ENCODE measurements at places on chromosomes 16 and 17. TPM values are rescaled to one million over a fixed set of nuclear protein-coding genes. Genes with fewer than 3 reads are reported as not detected.

- no peak for DNase-seq
Observed at GRCh38 chr17:66957951-66958579, 6.4 kb upstream of the CACNG4 start.

DNA sequence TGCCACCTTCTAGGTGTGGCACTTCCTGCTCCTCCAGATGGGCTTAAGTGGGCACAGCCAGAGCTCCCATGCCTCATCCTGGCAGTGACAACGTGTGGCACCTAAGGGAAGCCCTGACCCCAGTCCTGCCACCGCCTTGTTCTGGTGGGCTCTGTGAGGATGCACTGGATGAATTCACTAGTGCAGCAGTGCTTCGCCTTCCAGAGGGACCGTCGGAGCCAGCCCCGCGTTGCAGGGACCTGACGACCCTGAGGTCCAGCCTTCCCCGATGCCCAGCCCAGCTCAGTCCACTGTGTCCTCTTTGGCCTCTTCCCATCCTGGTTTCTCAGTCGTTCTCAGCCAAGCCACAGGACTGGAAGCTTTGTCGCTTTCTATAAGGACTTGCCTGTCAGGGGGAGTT lies 399.8 kb downstream of the SEC14L1 start:
- no peak for DNase-seq

DNA sequence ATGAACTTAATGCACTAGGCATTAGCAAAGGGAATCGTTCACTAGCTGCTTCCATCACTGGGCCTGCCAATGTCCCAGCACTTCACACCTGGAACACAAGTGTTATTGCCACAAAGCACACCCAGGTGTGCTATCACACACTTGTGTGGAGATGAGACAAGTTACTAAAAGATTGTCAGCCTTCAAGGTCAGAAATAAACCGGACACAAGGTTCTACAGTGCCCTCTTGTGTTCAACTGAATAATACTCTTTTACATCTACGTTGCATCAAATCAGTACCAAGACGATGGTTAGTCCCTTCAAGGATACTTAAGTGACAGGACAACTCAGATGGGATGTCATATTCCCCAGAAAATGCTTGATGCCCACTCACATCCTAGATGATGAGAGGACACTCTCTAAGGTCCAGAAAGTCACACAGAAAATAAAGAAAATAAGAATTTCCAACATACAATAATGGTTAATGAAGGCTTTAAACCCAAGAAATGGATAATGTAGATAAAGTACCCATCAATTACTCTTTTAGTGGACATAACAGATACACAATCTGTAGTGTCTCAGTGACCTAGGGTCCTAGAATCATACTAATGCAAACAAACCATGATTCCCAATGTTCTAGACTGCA lies 16.4 kb upstream of the GLG1 start:
- DNase-seq = no peak

GRCh38 chr17:48483471-48484131 lies 47.2 kb downstream of the HOXB1 start:
- no peak for DNase-seq

DNA sequence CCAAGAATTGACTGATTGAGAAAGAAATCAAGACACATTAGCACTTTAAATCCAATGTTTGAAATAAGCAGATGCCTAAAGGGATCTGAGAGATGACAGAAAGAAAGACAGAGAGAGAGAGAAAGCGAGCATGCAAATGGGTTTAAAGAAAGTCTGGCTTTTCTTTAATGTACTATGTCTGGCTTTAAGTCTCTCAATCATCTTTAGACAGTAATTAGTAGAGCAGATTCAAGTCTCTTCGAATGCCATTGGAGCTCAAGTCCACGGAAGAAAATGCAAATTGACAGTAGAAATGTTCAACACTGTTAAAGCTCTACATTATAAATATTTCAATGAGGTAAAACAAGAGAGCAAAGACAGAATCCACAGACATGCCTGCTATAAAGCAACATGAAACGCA lies 1480.2 kb upstream of the CDH8 start:
- no peak for DNase-seq

- no peak for DNase-seq
Observed at GRCh38 chr16:80894091-80894490, 89.7 kb upstream of the CDYL2 start.

- no peak for DNase-seq
Observed at GRCh38 chr16:89737341-89738071, 16.2 kb downstream of the ZNF276 start.

GRCh38 chr17:20072692-20072992 lies 63.5 kb downstream of the SPECC1 start:
- DNase-seq = no peak

GRCh38 chr16:29968205-29968604 lies 5.5 kb upstream of the TAOK2 start:
- no peak for DNase-seq

- DNase-seq = no peak
Observed at GRCh38 chr17:1203111-1203966, 23.6 kb upstream of the ABR start.

DNA sequence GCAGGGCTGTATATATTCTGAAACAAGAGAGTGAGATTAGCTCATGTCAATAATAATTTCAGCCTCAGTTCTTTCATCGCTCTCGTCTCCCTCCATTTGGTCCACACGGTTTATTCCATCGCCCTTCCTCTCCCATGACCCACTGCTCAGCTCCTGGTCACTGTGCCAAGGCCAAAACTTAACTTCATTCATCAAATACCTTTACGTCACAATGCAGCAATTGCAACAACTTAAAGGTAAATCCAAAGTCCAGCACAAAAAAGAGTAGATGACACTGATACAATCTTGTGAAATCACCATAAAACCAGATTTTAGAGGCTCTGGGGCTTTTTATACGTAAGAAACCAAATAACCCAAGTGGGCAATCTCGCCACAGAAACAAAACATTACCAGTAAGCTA lies 72.0 kb downstream of the ANKRD11 start:
- DNase-seq = no peak

DNA sequence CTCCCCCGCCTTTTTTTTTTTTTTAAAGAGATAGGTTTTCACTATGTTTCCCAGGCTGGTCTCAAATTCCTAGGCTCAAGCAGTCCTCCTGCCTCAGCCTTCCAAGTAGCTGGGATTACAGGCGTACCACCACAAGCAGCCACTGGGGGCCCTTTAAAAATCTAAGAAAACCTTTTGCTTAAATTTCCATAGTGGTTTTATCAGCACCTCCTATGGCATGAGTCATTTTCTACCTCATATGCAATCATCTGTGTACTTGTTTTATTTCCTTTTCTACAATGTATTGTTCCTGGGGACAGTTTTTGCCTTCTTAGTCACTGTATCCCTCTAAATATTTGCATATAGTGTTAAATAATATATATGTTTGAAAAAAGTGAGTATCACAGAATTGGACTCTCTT lies 29.2 kb downstream of the GNA13 start:
- DNase-seq = peak; percentile 46

- DNase-seq = no peak
Observed at GRCh38 chr17:57493625-57494024, 237.3 kb downstream of the MSI2 start.

DNA sequence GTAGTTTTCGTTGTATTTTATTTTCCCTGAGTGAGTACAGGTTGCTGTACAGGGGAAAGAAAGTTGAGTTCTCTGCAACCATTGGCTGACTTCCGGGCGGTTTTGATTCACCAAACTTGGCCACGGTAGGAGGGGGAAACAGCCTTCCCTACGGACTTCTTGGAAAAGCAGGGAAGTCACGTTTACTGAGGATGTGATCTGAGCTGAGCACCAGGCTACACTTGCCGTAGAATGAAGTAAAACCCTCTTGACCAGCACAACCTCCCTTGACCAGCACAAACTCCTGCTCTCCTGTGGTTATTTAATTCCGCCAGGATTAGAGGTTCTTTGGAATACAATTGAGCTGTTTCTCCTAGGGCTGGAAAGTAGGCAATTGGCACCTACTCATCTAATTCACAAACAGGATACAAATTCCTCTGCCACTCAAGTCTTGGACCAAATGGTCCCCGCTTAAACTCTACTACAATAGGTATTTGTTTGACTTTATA lies 242.0 kb upstream of the RBFOX1 start:
- no peak for DNase-seq

- no peak for DNase-seq
Observed at GRCh38 chr16:5036228-5037156, 2.8 kb upstream of the NAGPA start.

- DNase-seq = no peak
Observed at GRCh38 chr16:19288872-19289799, 3.6 kb downstream of the CLEC19A start.

DNA sequence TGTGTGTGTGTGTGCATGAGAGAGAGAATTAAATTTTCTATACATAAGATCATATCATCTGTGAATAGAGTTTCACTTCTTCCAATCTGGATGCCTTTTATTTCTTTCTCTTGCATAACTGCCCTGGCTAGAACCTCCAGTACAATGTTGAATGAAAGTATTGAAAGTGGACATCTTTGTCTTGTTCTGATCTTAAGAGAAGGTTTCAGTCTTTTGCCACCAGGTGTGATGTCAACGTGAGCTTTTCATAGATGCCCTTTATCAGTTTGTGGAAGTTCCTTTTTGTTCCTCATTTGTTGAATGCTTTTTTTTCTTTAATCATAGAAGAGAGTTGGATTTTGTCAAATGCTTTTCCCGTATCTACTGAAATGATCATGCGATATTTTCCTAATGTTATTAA lies 63.3 kb downstream of the RNF213 start:
- DNase-seq = no peak

GRCh38 chr17:81218459-81218858 lies 4.3 kb downstream of the CEP131 start:
- DNase-seq = no peak

Gene LGALS9
- 13.4 TPM for total RNA-seq

Gene PRR35
- total RNA-seq = 0.10 TPM

Gene KRT20
- total RNA-seq = 0.30 TPM

Gene IGFALS
- not detected for total RNA-seq

Gene EPN3
- total RNA-seq = 0.30 TPM

Gene MYADML2
- total RNA-seq = not detected

Gene OTOA
- total RNA-seq = not detected

Gene PRSS27
- 0.84 TPM for total RNA-seq
